ENCODE measurements at places on chromosomes 13 and 19. TPM values are rescaled to one million over a fixed set of nuclear protein-coding genes. Genes with fewer than 3 reads are reported as not detected.

PCDH8 gene
- total RNA-seq: not detected

ABHD17A gene
- total RNA-seq: 80.1 TPM

CACNA1A gene
- 0.39 TPM for total RNA-seq

CAMSAP3 gene
- total RNA-seq: 7.8 TPM

MARCHF2 gene
- total RNA-seq: 20.8 TPM

KIR3DL2 gene
- not detected for total RNA-seq
